ENCODE measurements at places on chromosomes 1 and 21.

DNA sequence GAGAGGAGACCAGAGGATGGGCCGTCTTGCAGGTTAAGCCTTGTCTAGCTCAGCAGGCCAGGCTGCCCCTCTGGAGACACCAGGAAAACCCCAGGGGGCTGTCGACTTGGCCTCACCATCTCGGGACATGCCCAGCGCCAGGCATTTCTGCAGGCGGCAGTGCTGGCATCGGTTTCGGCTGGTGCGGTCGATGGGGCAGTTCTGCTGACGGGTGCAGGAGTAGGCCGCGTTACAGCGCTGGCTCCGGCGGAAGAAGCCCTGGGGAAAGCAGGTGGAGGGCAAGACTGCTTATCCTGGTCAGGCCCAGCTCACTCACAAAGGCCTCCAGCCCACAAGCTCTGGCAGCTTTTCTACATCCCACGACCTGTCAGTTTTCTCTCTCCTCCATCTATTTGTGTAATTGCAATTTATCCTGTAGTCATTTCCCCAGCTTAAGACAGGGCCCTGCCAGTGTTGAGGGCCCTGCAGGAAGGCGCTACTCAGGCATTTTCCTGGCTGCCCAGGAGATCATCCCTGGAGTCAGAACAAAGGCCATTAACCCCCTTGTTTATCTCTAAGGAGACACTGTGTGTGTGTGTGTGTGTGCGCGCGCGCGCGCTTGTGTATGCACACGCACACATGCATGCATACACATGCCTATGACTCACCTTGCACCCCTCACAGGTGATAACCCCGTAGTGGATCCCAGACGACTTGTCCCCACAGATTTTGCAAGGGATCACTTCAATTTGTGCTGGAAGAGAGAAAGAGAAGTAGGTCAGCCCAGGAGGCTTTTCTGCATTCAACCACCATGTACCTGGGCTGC, 11.5 kb upstream of the LINGO4 start:
- DNase-seq, result no peak

GRCh38 chr21:27804515-27804914, 837.6 kb upstream of the ADAMTS5 start:
- no peak for DNase-seq

DNA sequence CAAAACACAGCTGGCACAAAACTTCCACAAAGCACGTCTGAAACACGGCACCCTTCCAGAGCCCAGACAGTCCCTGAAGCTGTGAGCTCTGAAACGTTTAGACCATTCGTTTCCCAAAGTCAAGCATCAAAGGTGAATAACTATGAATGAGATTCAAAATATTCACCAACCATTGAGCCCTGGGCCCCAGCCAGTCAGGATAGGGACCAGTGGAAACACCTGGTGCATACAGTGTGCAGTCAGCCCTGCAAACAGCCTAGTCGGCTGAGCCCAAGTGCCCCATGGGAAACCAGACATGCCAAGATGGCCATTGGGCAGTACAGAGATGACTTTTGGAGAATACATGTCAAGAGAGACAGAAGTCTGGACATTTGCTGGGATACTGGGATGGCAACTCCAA, 90.4 kb upstream of the EDN2 start:
- no peak for DNase-seq

DNA sequence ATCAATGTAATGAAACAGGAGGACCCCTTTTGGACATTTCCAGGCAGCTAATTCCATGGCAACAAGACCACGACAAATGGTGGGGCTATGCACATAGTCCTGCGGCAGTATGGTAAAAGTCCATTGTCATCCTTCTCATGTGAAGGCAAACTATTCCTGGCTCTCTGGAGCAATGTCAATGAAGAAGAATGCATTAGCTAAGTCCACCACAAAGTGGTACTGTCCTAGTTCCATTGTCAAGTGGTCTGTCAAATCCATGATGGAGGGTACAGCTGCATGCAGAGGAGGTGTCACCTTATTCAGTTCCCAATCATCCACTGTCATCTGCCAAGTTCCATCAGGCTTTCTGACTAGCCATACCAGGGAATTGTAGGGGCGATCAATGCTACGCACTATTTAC, 110.1 kb downstream of the GDAP2 start:
- DNase-seq, result no peak

DNA sequence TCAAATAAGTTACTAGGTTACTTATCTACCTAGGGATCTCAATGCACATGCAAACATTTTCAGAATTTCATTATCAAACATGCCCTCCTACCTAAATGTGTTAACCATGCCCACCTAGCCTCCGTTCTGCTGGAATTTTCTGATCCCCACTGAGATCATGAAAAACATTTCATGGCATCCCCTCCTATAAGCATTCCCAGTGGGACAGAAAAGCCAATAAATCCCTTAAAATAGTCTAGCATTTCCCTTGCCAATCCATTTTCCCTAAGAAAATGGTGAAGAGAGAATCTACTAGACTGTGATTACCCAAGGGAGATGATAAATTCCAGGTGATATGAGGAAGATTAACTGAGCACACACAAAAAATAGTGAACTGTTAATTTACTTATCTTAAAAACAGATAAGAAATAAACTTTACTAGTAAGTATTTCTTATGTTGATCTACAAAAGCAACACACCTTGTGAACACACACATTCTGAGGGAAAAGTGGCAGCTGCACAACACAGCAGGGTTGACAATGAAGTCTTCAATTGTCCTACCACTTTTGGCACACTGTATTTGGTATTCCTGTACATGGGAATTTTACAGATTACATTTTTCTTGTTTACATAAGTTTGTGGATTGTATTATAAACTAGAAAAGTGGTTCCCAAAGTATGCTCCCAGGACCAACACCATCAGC, 49.6 kb downstream of the ARID4B start:
- DNase-seq, result no peak

DNA sequence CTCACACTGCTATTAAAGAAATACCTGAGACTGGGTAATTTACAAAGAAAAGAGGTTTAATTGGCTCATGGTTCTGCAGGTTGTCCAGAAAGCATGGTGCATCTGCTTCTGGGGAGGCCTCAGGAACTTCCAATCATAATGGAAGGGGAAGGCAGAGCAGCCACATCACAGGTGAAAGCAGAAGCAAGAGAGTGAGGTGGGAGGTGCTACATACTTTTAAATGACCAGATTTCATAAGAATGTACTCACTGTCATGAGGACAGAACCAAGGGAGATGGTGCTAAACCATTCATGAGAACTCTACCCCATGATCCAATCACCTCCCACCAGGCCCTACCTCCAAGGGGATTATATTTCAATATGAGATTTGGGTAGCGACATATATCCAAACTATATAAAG, 55.7 kb downstream of the MRPL39 start:
- DNase-seq, result peak; percentile 3

DNA sequence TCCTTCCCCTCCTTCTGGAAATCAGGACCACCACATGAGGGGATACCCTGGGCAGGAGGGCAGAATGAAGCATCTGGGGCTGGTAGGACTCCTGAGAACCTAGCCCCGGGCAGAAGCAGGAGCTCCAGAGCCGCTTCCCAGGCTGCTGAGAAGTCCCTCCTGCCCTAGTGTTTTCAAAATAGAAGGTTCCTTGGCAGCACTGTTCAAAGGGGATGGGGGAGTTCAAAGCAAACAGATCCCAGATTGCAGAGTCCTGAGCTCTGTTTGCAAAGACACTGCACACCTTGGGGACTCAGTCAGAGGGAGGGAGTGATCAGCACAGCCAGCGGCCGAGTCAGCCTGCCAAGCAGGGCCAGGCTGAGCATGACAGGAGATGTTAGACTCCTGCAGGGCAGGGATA, 177.8 kb downstream of the PTPRU start:
- no peak for DNase-seq

DNA sequence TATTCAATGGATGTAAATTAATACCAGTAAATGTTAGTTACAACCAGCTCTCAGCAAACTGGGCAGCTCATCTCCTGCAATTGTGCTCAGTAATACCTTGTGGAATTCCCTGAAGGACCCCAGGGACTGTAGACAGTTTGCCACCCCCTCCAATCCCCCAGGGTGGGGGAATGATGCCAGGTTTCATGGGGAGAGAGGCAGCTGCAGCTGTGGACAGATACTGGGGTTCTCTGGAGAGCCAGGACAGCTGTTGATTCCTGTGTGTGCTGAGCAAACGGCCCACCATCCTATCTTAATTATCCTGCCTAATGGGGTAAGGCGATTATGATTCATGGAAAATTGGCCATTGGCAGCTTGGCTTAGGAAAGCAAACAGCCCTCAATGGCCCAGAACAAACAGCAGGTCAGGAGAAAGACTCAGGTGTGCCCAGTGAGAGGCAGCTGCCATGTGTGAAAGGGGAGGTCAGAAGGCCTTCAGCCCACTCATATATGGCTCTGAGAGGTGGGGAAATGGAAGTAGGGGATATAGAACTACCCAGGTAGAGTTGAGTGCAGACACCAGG, 148.9 kb upstream of the CTTNBP2NL start:
- DNase-seq, result no peak

GRCh38 chr1:28370239-28371009, 884 bp downstream of the PHACTR4 start:
- DNase-seq, result peak; percentile 39

- no peak for DNase-seq
These were observed 8.4 kb downstream of the ADARB1 start for GRCh38 chr21:45082736-45083135.

DNA sequence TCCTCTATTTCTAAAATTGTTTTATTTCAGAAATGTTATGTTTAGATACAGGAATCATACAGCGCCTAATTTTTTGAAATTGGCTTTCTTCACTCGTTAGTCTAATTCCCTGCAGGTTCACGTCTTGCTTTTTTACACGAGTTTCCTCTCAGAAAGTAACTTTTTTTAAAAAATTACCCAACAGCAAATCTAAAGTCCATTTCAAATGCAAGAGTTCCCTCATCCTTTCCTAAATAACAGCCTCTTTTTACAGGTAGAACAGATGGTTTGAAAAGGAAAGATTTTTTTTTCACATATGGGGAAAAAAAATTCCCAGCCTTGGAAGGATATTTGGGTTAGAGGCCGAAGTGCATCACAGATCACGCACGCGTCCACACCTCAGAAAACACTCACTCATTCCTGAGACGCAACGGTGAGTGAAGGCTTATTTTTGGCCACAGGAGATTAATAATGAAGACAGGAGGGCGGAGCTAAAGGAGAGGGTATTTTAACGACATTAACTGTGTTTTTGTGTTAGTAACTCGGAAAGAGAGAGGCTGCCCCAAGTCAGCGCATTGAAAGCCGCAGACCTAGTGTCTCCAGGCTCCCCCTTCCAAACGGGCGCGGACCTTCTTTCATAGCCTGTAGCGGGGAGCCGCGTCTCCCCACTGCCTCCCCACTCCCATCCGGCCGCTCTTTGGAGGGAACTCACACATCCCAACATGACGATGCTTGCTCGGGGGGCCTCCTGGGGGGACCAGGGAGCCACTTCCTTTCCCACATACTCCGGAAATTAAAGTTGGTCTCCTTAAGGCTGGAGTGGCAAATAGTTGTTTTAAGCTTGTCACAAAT, 969 bp upstream of the RIPK4 start:
- no peak for DNase-seq
